ENCODE measurements at places on chromosomes 2 and 18.

GRCh38 chr2:26699295-26699694 is 6.8 kb downstream of the KCNK3 start:
- no peak for DNase-seq

GRCh38 chr2:220466251-220466691 is 838.8 kb downstream of the SLC4A3 start:
- DNase-seq: peak; percentile 28

- DNase-seq: peak; percentile 66
Observed at GRCh38 chr2:19933351-19933981, 31.7 kb upstream of the TTC32 start.

GRCh38 chr18:33828949-33829348 is 250.9 kb downstream of the ASXL3 start:
- DNase-seq: no peak

DNA sequence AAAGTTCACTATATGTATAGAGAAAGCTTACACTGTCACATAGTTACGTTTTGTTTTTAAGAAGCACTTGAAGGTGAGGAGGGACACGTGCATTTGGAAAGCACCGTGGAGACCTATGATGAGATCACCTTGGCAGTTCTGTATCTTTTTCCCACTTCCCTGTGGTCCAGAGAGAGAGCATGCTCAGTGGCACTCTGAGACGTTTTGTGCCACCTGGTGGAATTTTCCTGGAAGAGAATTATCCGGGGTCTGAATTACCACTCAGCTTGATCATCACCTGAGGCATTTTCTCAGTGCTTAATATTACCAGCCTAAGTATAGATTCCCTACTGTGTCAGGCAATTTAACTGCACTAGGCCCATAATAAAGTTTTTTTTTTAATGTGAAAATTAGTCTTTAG is 469.4 kb upstream of the SMIM21 start:
- no peak for DNase-seq

DNA sequence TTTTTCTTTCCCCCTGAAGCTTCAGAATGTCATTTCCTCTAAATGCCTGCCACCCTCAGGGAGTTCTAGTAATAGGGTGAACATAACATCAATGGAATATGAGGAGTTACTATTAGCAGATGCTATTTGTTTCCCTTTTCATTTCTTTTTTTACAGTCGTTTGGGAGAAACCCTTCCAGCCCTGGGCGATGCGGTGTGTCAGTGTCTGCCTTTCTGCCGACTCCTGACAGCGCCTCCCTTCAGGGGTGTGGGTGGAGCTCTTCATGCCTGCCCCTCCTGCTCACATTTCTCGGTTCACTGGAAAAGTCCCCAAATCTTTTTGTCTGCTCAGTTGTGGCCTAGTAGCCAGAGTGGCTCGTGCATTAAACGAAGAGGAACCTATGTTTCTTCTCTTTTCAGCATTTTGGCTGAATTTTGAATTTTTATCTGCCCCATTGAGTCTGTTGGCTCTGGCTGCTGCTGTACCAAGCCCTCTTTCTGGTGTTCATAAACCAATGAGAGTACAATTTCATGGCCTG is 72.3 kb downstream of the FMNL2 start:
- no peak for DNase-seq

- no peak for DNase-seq
Observed at GRCh38 chr18:76752400-76752799, 70.0 kb upstream of the ZNF236 start.

DNA sequence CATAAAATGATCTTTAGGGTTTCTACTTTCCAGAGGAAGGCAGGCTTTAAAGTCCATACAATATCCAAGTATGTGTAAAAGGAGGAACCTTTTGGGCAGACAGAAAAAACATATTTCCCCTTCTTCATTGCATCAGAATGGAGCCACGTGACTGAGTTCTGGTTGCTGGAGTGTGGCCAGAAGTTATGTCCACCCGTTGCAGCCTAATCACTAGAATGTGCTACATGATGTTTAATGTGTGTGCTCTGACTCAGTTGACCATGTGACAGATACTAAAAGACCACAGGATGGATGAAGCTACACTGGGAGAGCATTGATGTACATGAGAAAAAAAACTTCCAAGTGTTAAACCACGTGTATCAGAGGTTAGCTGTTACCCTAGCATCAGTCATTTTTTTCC is 460.9 kb downstream of the RIT2 start:
- no peak for DNase-seq

GRCh38 chr2:215698566-215698965 is 262.7 kb upstream of the FN1 start:
- DNase-seq: peak; percentile 99
